Activated T-cell treated with anti-CD3 and anti-CD28 coated beads, Interleukin-2, amount 50 U/mL, for 4 hours (primary cell): ENCODE measurements at places on chromosomes 3 and 15. TPM values are rescaled to one million over a fixed set of nuclear protein-coding genes. Genes with fewer than 3 reads are reported as not detected.

RSRC1 gene
- total RNA-seq, result 32.1 TPM

HYAL3 gene
- 10.3 TPM for total RNA-seq

VGLL3 gene
- total RNA-seq, result 0.05 TPM

TMC3 gene
- not detected for total RNA-seq

HYAL1 gene
- total RNA-seq, result 0.82 TPM

INAFM2 gene
- 11.4 TPM for total RNA-seq

GJD2 gene
- total RNA-seq, result not detected

GATM gene
- 1.2 TPM for total RNA-seq

C3orf33 gene
- total RNA-seq, result 2.7 TPM

COPB2 gene
- total RNA-seq, result 83.3 TPM

ZNF385D gene
- total RNA-seq, result not detected

CGNL1 gene
- 0.05 TPM for total RNA-seq

FLNB gene
- total RNA-seq, result 19.4 TPM

FSD2 gene
- not detected for total RNA-seq

RTP1 gene
- not detected for total RNA-seq

DNA sequence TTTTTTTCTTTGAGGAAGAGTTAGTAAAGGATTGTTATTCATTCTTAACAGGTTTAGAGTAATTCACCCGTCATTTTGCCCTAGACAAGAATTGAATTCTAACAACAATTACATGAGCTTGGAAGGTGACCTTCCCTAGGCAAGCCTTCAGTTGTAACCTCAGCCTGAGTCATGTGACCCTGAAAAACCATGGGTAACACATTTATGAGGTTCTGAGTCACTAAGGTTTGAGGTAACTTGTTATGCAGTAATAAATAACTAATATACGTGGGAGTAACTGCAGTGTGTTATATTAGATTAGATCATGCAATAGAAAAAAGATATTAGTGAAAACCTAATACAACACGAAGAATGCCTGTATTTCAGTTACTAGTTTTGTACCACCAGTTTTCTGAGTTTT, 237.6 kb upstream of the NDN start:
- no peak for DNase-seq

DNA sequence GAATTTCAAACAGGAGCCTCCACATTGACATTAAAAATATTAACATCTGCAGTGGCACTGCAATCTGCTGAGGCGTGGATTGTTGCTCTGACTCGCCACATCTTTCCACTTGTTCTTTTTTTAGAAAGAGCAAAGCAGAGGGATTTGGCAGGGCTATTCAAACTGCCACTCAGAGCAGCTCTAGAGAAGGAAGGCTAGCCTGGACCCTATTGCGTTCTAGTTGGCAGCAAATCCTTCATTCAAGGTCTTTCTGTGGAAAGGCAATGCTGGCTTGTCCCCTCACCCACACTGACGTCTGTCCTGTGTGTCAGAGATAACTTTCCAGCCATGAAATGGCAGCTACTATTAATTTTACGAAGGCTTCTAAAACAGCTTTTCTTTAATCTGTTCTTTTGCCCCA, 483.2 kb upstream of the SGO1 start:
- no peak for DNase-seq

GRCh38 chr3:196938124-196938523, 4.2 kb downstream of the NCBP2 start:
- DNase-seq, result no peak

DNA sequence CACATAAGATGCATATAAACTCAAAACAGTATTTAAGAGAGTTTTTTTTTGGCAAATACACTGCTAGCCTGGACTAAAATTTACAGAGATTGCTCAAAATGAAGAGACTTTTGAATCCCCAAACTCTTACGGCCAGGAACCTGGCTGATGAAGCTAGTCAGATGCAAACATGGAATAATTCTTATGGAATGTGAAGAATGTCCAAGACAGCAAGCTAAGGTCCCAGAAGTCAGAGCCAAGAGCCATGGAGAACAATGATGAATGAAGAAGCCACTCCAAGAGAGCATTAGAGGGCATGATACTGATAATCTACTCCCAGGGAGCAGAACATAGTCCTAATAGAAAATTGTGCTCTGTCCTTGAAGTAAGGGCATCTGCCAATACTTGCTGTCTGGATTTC, 705.5 kb downstream of the DIPK2A start:
- DNase-seq, result no peak

GRCh38 chr3:187131981-187132380, 7.3 kb downstream of the RPL39L start:
- DNase-seq, result no peak

- no peak for DNase-seq
Measured at GRCh38 chr3:112804021-112804420, 42.6 kb downstream of the CD200R1L start.

GRCh38 chr3:162764808-162765071, 1268.1 kb downstream of the OTOL1 start:
- no peak for DNase-seq

DNA sequence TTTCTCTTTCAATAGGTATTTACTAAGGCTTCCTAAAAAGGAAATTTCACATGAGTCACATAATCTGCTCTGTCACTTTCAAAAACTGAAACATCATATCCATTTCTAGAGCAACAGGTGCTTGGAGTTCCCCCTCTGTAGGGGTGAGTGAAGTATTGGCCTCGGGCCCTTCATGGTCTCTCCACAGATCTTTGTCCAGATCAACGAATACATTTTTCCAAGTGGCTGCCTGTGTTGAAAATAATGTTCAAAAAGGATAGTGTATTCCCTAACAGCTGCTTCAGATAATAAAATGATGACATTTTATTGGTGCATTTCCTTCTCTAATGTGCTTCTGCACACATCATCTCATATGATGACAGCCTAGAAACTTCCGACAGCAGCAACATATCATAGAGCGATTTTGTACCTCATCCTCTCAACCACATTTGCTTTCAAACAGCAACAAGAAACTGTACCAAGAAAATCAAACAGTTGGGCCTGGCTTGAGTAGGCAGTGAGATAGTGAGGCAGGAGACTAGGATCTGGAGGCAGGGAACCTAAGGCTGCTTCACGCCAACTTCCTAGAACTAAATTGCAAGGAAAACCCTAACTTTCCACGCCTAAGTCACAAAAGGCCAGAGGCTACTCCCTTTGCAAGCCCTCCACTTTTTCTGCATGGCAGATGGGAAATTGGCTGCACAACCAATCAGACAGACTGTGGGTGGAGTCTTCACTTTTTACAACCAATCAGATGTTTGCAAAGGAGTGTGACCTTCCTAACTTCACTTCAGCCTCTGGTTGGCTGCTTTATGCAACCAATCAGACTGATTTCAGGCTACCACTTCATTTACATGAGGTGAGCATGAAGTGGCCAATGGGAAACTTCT, 340.2 kb downstream of the LRRC3B start:
- DNase-seq, result no peak

DNA sequence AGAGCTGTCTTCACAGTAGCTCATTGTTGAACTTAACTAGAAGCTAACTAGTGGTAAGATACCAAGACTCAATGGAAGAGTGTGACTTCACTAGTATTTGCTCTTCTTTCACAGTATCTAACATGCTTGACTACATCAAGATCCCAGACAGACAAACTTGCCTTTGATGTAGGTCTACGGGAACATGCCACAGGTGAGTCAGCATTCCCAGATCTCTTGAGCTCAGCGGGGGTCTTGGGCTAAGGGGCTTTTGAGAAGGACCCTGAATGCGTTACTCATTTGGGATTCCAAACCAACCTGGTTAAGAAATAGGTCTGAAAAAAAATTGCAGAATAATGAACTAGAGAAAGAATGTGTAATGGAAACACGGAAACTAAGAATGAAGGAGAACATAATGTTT, 222.4 kb downstream of the RYR3 start:
- no peak for DNase-seq

GRCh38 chr3:107987036-107987939, 103.5 kb downstream of the CD47 start:
- no peak for DNase-seq

GRCh38 chr3:137766041-137766875, 2.1 kb downstream of the SOX14 start:
- no peak for DNase-seq

- no peak for DNase-seq
Measured at GRCh38 chr3:126891141-126891540, 91.8 kb upstream of the PLXNA1 start.

- DNase-seq, result peak; percentile 10
Measured at GRCh38 chr3:71129611-71130431, 453.7 kb downstream of the FOXP1 start.

GRCh38 chr3:115676336-115676735, 53.0 kb downstream of the GAP43 start:
- no peak for DNase-seq

DNA sequence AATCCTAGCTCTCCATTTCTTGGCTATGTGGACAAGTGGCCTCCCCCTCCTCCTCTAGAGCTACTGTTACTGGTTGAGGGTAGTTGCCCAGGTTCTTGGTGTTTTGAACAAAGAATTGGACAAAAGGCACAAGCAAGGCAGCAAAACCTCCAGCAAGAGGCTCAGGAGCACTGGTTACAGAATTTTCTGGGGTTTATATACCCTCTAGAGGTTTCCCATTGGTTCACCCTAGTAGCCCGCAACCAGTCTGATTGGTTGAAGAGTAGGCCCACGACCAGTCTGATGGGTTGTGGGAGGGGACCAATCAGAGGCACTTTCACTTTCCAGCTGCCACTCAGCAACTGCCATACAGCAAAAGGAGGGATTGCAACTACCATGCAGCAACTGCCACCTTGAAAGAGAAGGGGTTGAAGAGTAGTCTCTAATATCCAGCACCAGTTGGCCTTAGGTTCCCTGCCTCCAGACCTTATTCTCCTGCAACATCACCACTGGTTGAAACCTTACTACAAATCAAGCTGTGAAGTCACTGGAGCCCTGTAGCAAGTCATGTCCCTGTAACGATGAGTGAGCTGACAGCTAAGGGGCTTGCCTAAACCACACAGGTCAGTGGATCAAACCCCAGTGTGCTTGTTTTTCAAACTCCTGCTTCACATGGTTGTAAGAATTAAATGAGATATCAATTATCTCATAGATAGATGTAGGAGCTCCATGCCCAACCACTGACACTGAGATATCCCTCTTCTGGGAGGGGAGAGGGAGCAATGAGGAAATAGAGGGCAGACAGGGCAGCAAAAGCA, 2.9 kb upstream of the C15orf39 start:
- no peak for DNase-seq

DNA sequence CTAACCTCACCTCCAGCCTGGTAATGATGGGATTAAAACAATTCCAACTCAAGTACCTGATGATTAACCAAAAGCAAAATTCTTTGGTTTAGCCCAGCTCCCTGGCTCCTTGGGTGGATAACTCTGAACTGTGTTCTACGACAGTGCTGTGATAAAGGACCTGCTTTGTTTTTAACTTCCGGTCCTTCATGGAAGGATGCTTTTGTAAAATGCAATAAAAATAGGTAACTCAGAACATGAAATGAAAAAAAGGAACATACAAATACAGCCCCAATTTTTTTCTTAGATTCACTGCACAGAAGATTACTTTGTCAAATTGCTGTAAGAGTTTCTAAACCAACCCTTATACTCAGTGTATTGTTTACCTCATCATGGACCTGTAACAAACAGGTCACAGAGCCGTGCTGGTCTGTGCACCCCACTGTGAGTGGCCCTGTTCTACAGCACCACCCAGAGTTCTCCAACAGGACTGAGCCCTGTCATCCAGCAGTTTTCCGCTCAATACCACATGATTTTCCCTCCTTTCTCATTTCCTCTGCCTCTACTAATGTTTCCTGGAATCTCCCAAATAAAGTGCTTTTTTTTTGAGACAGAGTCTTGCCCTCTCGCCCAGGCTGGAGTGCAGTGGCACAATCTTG, 4.9 kb upstream of the PCYT1A start:
- DNase-seq, result no peak

DNA sequence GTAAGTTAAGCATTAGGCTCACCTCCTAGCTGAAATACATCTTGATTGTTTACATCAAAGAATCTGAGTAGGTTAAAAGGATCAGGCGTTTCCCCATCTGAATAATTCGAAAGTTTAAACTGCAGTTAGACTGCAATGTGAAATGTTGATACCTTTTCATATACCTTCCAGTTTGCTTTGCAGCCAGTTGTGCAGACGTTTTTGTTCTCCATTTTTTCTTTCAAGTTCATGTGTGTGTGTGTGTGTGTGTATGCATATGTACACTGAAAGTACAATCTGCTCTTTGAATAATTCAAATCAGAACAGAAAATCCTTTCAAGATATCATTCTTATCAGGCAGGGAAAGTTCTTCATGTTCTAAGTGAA, 2.9 kb downstream of the ITPR1 start:
- no peak for DNase-seq

- no peak for DNase-seq
Measured at GRCh38 chr3:123750659-123751420, 133.3 kb downstream of the MYLK start.

DNA sequence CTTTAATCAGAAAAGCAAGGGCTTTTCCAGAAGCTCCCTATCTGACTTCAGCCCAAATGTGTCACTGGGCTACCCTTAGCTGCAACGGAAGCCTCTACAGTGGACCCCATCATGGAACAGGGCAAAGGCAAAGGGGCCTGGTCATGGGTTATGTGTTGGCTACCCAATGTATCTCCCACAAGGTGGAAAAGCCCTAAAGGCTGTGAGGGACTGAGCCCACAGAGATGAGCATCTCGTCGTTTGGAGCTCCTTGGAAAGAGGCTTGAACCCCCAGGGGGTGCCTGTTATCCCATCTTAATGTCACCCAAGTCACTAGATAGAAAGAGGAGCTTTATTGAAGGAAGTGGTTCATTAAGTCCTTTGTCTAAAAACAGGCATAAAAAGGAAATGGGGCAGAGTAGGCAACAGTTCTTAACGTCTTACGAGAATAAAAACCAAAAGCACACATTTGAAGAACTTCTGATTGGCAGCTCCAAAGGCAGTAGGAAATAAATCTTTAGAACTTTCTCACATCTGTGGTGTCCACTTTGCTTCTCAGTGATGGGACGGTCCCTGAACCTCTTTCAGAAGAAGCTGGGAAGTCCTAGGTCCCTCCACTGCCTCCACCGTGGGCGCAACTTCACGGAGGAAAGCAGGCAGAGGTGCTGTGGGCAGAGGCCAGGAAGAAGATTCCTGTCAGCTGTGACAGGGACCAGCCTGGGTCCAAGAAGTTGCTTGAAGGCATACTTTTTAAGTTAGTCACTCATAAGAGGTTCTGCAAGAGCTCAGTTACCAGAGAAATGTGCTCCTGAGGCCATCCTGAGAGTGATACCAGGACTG, 93.7 kb downstream of the MYLK start:
- DNase-seq, result no peak

GRCh38 chr3:65433480-65433879, 605.2 kb downstream of the MAGI1 start:
- DNase-seq, result no peak

- DNase-seq, result no peak
Measured at GRCh38 chr3:152123457-152123856, 145.3 kb upstream of the MBNL1 start.

GRCh38 chr3:151871639-151872468, 1.6 kb upstream of the SUCNR1 start:
- DNase-seq, result no peak
